Stimulated activated CD4-positive, alpha-beta T cell treated with anti-CD3 and anti-CD28 coated beads, TNF-alpha, amount 100 ng/mL, for 4 hours (primary cell): ENCODE measurements at places on chromosomes 13 and 19.

DNA sequence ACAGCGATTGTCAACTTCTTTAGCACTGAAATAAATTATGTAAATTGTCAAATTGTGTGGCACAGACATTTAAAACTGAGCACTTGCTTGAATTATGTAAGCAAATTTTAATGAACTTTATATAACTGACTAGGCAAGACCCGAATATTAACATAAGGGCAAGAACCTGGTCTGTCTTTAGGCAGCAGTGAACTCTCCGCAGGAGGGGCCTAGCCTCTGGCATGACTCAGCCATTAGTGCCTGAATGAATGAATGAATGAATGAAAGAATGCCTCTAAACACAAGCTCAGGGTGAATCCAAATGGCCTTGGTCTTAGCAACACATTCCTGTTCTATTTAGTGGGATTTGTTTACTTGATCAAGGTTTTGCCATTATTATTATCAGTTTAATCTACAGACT is 654.7 kb upstream of the ARGLU1 start:
- no peak for DNase-seq

- no peak for DNase-seq
Observed at GRCh38 chr19:41305927-41306793, 3.8 kb upstream of the CCDC97 start.

DNA sequence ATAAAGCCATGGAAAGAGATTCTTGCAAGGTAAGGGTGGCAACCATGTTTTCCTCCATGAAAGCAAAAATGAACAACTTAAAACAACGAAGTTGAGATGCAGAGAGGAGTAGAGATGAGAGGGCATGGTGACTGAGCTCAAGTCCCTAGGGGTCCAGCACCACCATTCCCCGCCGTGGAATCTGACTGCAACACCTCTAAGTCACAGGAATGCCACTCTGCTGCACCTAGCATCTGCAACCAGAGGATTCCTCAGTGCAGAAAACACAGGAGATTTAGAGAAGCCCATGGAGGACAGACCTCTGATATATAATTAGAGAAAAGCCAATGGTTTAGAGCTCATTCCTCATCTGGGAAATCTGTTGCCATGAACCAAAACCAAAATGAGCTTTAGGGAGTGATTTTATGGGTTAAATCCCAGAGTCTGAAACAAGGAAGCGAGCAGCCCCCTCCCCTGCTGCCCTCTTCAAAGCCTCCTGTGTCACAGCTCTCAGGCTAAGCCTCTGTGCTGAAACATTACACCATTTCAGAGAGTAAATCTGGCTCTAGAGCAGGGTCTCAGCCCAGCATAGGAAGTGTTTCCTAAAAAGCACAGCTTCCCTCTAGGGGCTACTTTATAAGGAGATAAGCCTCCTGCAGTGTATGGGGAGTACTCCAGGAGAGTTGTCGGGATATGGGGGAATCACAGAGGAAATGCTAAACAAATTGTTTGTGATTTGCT is 1043.6 kb downstream of the UQCRFS1 start:
- DNase-seq, result no peak

GRCh38 chr13:88648598-88649373 is 977.6 kb downstream of the SLITRK5 start:
- no peak for DNase-seq

DNA sequence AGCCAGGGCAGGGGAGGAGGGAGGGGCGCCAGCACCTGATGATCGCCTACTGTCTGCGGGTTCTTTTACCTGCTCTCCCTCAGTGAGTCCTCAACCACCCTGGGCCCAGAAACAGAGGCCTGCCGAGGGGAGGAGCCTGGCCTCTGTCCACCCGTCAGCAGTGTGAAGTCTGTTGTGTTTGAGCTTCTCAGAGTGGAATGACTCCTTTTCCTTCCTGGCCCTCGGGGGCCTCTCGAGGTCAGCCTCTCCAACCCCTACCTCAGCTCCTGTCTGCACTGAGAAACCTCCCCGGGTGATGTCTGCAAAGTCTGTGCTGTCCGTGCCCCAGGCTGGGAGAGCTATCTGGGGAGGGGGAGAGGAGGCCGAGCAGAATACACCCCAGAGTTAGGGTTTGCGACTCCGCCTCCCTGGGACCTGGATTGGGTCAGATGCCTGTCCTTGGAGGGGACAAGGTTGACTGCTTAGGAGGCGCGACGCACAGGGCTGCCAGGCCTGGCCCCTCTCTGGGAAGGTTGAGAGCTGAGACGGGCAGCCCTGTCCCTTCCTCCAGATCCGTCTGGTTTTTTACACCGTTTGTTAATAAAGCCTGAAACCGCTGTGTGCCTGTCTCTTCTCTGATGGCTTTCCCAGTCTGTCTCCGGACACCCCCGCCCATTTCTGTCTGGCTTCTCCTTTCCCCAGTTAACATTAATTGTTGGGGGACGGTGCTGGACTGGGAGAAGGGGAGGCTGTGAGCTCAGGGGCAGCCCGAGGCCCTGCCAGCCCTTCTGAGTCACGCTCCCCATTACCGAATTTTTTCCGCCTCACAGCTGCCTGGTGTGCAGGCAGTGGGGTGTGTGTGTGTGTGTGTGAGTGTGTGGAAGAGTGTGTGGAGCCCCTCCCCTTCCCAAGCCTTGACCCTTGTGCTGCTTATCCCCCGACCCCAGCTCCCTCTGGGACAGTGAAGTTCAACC is 989 bp upstream of the SSC5D start:
- DNase-seq, result peak; percentile 50

DNA sequence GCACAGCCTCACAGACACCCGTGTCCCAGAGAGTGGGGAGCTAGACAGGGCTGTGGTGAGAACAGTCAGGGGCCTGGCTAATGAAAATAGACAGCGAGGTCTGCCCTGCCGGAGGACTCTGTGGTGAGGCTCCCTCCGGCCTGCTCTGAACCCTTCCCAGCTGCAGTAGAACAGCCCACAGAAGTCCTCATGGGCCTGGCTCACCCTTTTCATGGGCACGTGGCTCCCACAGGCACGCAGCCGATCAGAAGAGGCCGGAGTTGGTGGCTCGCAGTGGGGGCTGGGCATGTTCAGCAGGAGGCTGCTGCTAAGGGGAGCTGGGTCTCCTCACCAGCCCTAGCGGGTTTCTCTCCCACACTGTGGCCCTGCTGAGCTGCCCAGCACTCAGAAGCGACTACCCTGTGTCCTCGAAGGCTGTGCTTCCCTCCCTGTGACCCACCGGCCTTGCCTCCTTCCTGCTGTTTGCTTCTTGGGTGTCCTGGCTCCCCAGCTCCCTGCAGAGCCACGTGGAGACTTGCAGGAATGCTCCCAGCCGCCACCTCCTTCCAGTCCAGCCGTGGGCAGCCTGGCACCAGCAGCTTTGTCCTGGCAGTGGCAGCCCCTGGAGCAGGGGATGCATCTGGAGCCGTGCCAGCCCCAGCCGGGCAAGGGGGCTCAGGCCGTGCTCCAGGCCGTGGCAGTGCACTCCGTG is 138.7 kb downstream of the KDM4B start:
- no peak for DNase-seq

DNA sequence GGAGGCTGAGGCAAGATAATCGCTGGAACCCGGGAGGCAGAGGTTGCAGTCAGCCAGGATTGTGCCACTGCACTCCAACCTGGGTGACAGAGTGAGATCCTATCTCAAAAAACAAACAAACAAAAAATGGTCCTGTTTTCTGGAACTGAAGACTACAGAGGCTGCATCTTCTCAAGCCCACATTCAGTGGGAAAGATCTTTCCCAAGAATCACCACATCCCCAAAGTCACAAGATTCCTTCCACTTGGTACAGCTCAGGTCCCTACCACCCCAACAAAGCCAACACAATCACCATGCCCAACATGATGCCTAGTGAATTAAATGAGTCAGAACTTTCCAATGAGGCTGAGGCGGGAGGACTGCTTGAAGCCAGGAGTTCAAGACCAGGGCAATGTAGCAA is 15.3 kb downstream of the CATSPERG start:
- no peak for DNase-seq

DNA sequence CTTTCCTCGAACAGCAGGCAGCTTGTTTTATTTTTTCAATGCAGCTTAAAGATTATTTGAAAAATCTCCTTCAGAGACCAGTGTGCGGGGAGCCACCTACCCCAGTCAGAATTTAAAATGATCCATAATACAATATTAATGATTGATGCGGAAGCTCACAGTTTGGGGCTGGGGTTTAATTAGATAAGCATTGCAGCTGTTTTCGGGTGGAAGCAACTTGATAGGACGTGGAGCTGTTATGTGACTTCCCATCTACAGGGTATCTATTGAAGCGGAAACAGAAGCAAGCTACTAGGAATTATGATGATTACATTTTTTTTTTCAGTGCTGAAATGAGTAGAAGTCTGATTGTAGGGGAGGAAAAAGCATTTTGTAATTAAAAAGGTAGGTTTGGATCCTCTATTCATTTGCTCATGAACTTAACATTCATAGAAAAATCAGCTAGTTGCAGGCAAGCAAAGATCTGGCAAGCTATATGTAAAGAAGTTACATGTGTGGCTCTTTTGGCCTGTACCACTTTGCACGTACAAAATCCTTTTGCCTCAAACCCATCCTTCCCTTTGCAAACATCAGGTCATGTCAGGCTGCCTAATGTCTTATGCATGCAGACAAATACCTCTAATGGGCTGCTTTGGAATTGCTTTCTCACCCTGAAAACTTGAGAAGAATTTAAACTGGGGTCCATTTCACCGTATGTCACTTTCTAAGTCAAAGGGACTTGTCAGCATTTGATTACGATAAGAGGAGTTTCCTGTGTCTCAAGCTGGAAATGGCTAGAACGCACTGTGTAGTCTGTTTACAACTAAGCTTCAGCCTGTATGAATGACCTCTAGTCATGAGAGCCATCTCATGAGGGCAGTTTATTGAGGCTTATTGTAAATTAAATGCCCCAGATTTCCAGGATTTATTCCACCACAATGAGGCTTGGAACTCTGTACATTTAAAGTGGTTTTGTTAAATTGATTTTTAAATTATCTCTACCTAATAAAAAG is 267.1 kb upstream of the TMTC4 start:
- no peak for DNase-seq

DNA sequence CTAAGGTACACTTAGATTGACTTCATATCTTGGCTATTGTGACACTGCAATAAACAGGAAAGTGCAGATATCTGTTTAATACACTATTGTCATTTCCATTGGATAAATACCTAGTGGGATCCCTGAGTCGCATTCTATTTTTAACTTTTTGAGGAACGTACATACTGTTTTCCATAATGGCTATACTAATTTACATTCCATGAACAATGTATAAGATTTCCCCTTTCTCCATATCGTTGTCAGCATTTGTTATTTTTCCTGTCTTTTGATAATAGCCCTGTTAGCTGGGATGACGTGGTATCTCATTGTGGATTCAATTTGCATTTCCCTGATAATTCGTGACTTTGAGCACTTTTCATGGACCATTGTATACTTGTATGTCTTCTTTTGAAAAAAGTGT is 17.4 kb downstream of the OR7A17 start:
- no peak for DNase-seq

DNA sequence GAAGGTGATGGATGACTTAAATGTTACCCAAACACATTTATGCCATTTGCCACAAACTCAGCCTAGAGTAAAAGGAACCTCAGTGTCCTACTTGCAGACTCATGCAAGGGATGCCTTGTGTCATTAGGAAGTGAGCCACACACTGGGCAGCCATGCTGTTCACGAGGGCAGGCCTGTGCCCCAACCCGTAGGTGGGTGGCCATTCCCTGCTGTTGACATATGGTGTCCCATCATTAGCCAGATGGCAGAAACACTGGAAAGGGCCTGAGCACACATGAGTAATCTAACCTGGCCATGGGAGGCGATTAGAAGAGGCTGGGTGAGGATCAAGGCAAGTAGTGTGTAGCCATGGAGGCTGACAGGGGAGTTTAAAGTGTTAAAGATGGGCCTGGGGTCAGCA is 9.7 kb upstream of the LRCH1 start:
- no peak for DNase-seq

GRCh38 chr13:51518827-51519226 is 65.4 kb upstream of the WDFY2 start:
- DNase-seq, result no peak

DNA sequence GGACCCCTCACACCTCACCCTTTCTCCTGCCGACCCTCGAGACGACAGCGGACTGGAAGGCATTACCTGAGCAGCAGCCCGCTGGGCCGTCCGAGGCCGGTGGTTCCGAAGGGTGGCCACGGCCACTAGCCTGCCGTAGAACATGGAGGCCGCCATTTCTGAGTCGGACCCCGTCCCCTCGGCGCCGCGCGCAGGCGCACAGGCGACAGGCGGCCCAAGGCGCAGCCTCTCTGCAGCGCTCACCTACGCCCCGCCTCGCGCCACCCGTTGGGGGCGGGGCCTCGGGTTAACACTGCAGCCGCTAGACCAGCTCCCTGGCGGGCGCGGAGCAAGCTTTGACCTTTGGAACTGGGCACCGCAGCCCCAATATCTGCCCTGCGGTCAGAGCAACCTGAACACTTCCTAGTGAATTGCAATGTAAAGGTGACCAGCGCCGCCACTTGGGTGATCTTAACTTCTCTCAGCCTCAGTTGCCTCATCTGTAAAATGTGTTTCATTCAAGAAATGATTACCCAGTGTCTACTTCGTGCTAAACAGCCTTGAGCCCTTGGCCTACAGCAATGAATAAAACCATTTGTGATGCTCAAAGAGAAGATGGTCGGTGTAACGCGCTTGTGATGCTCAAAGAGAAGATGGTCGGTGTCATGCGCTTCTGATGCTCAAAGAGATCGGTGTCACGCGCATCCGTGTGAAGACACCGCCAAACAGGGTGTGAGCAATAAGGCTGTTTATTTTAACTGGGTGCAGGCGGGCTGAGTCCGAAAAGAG is at the start of gene SUCLA2:
Gene SUCLA2 (minus strand): TSS at position 160 of the 768 bp plus-strand sequence. CDS start 4 bp downstream, at position 156.
- peak; percentile 85 for DNase-seq
